Natural killer cell treated with Interleukin-12 subunit alpha and Interleukin-12 subunit beta and Interleukin-15 and Interleukin-18, amount 100 ng/mL, for 72 hours (primary cell): ENCODE measurements at places on chromosomes 6 and 20. TPM values are rescaled to one million over a fixed set of nuclear protein-coding genes. Genes with fewer than 3 reads are reported as not detected.

SDCBP2 gene
- 1.5 TPM for total RNA-seq

DNA sequence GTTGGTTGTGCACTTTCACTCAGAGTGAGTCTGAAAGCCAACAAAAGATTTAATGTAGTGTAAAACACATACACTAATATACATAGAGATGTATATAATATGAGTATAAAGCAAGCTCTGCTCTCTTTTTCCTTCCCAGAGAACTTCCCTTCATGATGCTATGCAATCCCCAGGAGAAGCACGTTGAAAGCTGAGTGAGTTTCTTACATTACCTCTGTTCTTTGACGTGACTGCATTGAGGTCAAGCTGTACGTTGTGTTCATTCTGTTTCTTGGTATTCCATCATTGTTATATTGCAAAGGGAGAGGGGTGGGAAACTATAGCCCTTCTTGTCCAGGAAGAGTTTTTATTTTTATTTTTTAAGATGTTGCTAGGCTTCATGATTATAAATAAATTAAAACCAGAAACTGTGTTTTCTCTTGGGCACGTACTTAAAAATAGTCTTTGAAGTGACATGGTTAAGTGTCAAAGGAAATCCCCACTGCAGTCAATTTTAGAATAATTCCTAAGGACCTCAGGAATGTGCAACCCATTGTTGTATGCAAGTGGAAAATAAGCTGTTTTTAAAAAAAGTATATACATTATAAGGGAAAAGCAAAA lies 651.0 kb downstream of the CD109 start:
- no peak for DNase-seq

DNA sequence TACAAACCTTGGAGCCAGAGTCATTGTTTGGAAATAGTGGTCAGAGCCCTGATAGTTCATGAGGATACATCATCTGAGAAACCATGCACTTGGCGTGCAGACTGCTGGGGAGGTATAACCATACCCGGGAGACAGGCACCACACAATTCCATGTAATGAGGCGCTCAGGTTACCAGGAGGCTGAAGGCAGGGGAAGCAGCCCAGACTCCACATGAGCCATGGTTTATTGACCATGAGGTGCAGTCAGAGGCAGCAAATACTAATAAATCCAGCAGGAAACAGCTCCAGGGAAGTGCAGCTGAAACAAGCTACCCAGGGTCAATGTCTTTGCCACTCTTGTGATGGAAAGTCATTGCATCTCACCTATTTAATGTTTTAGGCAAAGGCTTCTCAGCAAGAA lies 156.0 kb downstream of the TBC1D7 start:
- no peak for DNase-seq

GRCh38 chr6:5679691-5680090 lies 327.0 kb downstream of the NRN1 start:
- DNase-seq, result no peak

MYH7B gene
- 0.19 TPM for total RNA-seq

LRFN2 gene
- total RNA-seq, result 0.29 TPM

ZNF318 gene
- 11.3 TPM for total RNA-seq

DNA sequence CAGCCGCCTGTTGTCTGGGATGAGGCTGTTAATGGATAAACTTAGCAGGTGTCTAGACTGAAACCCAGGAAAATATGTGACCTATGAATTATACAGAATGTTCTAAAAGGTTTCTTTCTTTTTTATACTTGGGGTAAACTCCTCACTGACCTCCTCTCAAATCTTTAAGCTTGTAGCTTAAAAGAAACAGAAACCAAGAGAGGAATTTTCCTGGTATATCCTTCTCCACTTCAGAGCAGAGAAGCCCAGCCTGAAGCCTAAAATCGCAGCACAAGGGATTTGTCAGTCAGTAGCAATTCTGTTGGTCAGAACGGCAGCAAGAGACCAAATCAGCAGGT lies 99.4 kb upstream of the RIPOR2 start:
- DNase-seq, result no peak

- DNase-seq, result no peak
Observed at GRCh38 chr6:36505744-36506534, 41.3 kb downstream of the STK38 start.
